Panc1 (cell line): ENCODE measurements at places on chromosomes 12 and 14.

GRCh38 chr12:129607301-129607700 is 296.5 kb downstream of the TMEM132D start:
- no peak for DNase-seq

DNA sequence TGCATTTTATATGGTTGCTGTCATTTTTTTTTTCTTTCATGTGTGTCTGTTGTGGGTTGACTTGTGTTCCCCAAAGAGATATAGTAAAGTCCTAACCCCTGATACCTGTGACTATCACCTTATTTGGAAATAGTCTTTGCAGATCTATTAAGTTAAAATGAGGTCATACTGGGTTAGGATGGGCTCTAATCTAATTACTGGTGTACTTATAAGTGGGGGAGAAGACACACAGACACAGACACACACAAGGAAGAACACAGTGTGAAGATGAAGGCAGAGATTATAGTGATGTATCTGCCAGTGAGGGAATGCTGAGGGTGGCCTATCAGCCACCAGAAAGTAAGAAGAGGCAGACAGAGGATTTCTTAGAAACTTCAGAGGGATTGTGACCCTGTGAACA is 318.4 kb upstream of the ATP2B1 start:
- DNase-seq: no peak

- no peak for DNase-seq
Measured at GRCh38 chr12:111429828-111430432, 24.2 kb downstream of the SH2B3 start.

DNA sequence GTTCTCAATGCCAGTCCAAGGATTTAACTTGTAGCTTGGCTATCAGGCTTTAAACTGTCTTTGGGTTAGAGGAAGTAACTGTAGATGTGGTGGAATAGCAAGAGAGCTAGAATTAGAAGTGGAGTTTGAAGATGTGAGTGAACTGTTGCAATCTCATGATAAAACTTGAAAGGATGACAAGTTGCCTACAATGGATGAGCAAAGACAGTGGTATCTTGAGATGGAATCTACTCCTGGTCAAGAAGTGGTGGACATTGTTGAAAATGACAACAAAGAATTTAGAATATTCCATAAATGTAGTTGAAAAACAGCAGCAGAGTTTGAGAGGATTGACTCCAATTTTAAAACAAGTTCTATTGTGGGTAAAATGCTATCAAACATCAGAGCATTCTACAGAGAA is 199.0 kb downstream of the DUSP6 start:
- DNase-seq: no peak

GRCh38 chr12:86659985-86660384 is 403.8 kb upstream of the MGAT4C start:
- DNase-seq: no peak

DNA sequence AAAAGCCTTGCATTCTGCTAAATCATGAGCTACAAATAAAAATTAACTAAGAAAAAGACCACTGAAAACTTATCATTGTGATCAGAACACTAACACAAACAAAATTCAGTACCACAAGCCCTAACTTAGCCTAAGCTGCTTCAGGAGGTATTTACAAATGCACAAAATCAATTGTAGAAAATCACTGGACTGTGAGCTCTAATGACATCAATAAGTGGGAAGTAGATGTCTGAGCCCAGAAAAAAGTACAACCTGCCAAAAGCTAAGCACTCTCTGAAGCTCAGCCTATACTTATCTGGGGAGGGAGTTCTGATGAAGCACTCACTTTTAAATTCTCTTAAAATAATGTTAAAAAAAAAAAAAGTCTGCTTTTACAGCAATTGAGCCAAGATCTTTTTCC is 92.9 kb downstream of the SLCO1B1 start:
- no peak for DNase-seq

DNA sequence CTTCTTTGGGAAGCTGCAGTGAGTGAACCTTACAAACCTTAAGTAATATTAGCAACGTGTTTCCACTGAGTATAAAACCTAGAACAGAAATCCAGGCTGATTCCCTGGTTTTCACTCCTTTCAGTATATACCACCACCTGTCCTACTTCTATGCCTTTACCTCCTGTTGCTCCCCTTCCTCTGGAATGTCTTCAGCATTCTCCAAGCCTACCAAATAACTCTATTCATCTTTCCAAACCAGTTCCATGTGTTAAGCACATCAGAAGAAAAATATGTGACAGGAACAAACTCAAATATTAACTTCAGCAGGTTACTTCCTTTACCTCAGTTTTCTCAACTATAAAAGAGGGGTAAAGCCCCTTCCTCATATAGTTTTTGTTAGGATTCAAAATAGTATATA is 39.8 kb downstream of the LIMA1 start:
- no peak for DNase-seq

DNA sequence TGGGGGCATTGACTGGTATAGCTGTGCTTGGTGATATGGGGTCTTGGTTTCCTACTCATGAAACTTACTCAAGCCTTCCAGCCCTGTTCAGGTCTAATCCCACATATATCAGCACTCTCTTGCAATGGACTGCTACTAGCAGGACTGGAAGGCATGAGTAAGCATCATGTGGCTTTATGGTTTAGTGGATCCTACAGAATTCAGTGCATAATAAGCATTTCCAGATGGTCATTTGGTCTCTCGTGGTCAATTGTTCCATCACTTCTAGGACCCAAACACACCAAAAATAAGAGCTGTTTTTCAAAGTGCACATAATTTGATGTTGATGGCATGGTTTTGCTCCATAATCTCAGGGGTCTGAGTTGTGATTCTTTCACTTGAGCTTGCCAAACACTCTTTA is 114.4 kb downstream of the LMNTD1 start:
- no peak for DNase-seq

DNA sequence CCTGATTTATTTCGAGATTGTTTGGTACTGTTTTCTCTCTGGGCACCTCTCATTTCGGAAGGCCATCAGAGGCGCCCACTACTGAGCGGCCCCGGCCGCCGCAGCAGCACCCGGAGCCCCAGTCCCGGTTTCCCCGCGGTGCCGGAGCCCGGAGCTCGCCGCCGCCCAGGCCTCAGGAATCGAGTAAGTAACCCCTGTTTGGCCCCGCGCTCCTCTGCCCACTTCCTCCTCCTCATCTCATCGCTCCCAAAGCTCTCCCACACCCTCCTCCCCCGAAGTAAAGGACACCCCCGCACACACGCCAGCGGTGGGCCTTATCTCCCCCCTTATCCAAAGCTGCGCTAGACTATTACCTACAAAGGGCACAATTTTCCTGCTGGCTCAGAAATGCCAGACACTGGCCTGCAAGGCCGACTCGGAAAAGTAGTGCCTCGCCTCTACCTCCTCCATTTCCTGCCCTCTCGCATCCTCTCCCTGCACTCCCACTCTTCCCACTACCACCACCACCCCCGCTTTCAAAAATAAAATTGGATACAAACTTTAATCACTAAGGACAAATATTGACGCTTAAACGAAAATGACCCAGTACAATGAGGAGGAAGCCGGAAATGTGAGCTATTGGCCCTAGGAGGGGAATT is 637 bp upstream of the FOXG1 start:
- no peak for DNase-seq

- DNase-seq: no peak
Measured at GRCh38 chr14:69345402-69345801, 52.7 kb downstream of the ERH start.

GRCh38 chr12:110436231-110436630 is 13.9 kb downstream of the ARPC3 start:
- DNase-seq: no peak

GRCh38 chr12:106493531-106493930 is 89.3 kb upstream of the RFX4 start:
- no peak for DNase-seq

DNA sequence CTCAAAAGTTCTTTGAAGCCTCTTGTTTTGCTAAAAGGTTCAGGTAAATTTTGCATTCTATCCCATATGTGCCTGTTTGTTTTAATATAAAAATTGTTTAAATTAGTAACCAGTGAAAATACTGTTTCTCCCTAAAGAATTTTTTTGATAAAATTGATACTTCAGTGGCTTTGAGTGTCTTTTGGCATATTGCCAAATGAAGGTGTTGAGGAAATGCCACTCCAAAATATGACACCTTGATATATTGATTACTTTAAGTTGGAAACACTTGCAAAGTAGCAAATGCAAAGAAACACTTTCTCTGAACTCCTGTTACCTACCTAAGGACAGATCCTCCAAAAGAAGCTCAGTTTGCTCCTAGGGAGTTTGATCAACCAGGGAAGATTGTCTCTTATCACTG is 8.4 kb downstream of the STYX start:
- DNase-seq: no peak

DNA sequence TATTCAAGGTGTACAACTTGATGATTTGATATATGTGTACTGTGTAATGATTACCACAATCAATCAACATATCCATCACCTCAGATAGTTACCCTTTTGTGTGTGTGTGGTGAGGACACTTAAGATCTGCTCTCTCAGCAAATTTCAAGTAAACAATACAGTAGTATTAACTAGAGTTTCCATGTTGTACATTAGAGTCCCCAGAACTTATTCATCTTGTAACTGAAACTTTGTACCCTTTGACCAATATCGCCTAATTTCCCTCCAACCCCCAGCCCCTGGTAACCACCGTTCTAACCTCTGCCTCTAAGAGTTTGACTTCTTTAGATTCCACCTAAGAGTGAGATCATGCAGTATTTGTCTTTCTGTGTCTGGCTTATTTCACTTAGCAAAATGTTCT is 12.1 kb downstream of the ADCK1 start:
- DNase-seq: no peak

GRCh38 chr14:41022932-41023331 is 583.7 kb upstream of the LRFN5 start:
- DNase-seq: no peak

DNA sequence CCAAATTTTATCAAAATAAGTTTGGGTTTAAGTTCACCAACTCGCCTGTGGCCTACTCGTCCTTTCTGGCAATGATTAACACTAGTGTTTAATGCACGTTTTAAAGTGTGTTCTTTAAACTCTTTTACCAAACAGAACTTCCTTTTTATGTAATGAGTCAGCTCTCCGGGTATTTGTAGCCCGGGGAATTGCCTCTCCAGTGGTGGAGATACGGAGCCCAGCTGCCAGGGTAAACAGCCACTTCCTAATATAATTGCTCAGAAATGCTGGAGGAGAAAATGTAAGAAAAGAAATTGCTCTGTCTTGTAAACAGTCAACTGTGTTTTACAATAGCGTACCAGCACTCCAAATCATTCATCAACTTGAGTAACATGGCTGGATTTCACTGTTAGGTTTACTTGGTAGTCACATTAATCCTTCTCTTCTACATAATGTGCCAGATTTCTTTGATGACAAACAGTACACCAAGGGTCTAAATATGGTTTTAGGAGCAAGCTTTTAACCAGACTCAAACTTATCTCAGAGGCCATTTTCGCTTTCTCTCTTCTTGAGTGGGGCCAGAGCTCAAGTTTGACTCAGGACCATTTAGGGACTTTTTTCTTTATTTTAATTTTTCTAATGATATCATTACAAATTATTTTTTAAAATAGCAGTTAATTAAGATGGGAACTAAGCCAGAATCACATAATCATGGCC is 101.2 kb upstream of the SLC38A2 start:
- no peak for DNase-seq

GRCh38 chr12:32117316-32117715 is 10.7 kb downstream of the BICD1 start:
- DNase-seq: no peak

GRCh38 chr14:30053103-30053502 is 125.5 kb upstream of the PRKD1 start:
- DNase-seq: no peak

DNA sequence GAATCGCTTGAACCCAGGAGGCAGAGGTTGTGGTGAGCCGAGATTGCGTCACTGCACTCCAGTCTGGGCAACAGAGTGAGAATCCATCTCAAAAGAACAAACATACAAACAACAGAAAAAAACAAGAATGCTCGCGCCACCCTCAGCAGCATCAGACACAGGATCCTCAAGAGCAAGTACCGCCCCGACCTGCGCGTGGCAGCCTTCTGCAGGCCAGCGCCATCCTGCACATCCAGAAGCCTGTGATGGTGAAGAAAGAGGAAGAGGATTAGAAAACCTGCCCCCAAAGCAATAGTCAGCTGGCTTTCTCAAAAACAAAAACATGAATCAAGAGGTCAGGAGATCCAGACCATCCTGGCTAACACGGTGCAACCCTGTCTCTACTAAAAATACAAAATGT is 30.0 kb upstream of the EID3 start:
- DNase-seq: no peak

GRCh38 chr14:37035401-37035800 is 137.0 kb downstream of the SLC25A21 start:
- DNase-seq: no peak

DNA sequence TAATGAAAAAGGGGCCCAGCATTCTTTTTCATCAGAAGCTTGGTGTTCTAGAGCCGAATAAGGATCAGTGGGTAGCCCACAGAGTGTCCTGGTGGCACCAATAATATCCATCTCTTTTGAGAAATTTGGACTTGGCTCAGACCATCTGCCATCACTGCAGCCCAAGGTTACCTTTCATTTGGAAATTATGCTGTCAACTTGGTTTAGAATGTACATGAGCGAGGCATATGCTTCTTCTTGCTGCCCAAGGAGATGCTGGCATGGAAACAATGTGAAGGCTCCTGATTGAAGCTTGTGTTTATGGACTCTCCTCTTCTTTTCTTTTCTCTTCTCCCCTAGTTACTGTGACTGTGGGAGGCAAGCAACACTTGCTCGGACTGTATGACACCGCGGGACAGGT is 50.0 kb downstream of the GPHB5 start:
- DNase-seq: no peak

GRCh38 chr12:22740656-22741355 is 115.8 kb downstream of the ETNK1 start:
- no peak for DNase-seq

- DNase-seq: no peak
Measured at GRCh38 chr14:105839425-105840265, 313.3 kb downstream of the TMEM121 start.

DNA sequence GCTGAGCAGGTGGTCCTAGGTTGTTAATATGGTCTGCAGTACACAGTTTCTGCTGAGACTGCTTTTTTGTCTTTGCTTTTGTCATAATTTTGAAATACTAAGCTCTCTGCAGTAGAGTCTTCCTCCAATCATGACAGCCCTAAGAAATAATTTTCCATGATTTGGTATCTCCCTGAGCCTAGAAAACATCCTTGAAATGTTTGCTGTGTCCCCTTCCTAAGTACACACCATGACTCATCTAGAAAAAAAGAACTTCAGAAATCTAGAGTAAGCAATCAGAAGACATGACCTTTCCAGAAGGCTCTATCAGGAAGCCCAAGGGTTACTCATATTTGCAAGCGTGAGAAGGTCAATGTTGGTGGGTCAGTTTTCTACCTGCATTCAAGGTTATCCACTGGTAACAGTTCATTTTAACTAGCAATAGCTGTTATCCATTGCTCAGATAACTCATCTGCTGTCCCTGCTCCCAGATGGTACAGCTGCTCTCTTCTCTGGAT is 16.4 kb downstream of the DAD1 start:
- no peak for DNase-seq

DNA sequence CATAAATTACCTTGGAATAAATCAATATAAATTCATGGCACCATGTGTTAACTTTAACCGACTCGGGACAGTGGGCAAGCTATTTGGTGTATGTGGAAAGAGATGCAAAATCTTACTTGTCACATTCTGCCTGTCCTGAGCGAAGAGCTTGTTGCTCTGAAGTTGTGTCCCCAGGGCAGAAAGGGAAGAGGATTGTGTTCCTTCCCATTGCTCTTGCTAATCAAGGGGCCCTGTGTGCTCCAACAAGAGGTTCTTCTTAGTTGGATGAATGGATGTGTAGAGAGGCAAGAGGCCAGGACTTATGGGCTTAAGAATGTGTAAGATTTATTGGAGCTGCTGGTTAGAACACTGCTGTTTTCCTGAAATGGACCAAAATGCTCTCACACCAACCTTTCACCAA is 36.5 kb upstream of the FRS2 start:
- no peak for DNase-seq

- DNase-seq: no peak
Measured at GRCh38 chr12:76033081-76034011, 1.8 kb upstream of the PHLDA1 start.
